Neural crest cell (in vitro differentiated cells): ENCODE measurements at places on chromosomes 16 and 17.
A peak's percentile ranks its signal among the peaks of the same experiment; 100 is the strongest.

GRCh38 chr16:62665269-62665668, 629.0 kb upstream of the CDH8 start:
- peak; percentile 3 for DNase-seq

- no peak for DNase-seq
These were observed 531.9 kb downstream of the GRIN2A start for GRCh38 chr16:9650284-9650683.

- DNase-seq: no peak
These were observed 93.4 kb upstream of the CBX4 start for GRCh38 chr17:79932451-79933306.

- DNase-seq: no peak
These were observed 35.1 kb upstream of the IL21R start for GRCh38 chr16:27366687-27367460.

DNA sequence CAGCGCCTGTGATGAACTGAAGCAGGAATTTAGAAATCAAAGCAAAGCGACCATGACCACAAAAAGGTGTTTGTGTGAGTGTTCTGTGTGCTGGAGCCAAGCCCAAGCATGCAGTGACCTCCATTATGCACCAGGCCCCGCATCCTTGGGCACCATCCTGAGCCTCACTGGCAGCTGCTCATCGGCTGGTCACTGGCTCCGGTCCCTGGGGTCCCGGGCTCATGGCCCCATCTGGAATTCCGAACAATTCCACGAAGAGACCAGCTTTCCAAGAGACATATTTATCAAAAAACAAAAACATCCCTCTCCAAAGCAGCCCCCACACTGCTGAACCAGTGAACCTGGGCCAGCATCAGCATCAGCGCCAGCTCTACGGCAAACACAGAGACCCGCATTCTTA, 15.2 kb upstream of the ZNF469 start:
- DNase-seq: no peak

DNA sequence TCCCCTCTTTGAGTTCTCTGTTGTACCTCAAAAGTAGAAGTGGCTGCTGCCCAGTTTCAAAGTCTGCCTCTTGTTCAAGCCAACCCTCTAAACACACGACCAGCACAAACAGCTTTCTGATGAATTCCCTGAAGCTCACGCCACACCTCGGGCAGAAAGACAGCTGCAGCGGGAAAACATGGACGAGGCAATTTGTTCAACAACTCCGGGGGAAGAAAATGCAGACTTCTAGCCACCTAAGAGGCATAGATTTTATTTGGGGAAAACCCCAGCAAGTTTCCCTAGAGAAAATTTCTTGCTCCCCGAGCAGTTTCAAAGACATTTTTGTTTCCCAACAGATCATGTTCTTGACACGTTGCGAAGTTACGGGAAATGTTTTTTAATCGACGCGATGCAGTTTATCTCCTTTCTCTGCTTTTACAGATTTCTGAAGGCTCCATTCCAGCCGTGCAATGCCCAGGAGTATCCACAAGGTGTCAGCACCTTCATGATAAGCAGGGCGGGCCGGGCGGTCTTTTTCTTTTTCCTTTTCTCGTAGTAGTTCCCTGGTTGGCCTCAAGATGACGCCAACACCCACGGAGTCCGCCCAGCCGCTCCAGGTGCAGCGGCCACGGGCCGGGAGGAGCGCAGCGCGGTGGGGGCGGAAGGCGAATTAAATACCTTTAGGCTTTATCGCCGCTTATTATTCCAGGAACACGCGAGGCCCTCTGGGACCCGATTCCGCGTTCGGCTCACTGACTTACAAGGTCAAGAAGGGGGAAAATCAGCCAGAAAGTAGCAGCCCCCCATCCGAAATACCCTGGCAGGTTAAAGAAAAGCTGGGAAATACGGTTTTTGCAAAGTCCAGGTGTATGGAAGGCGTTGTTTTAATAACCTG, 2.9 kb upstream of the FOXC2 start:
- peak; percentile 95 for DNase-seq

GRCh38 chr17:17098551-17099179, 56.4 kb downstream of the MPRIP start:
- peak; percentile 10 for DNase-seq

DNA sequence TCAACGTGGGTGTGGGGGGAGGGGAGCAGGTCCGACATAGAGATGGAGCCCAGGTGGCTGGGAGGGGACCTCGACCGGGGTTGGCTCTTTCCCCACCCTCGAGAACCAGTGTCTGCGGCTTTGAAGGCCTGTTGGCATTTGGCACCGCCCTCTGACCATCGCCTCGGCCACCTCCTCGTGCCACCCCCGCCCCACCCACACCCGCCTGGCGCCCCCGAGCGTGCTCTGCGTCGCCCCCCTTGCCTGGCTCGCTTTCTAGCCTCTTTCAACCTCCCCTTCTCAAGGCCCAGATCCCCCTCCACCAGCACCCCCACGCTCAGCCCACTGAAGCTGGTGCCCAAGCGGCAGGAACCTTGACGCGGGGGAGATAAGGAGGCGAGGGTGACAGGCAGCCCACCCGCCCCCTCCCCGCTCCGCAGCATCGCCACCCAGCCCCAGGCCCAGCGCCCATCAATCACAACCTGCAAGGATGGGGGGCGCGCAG, 619 bp downstream of the CACNB1 start:
- no peak for DNase-seq

DNA sequence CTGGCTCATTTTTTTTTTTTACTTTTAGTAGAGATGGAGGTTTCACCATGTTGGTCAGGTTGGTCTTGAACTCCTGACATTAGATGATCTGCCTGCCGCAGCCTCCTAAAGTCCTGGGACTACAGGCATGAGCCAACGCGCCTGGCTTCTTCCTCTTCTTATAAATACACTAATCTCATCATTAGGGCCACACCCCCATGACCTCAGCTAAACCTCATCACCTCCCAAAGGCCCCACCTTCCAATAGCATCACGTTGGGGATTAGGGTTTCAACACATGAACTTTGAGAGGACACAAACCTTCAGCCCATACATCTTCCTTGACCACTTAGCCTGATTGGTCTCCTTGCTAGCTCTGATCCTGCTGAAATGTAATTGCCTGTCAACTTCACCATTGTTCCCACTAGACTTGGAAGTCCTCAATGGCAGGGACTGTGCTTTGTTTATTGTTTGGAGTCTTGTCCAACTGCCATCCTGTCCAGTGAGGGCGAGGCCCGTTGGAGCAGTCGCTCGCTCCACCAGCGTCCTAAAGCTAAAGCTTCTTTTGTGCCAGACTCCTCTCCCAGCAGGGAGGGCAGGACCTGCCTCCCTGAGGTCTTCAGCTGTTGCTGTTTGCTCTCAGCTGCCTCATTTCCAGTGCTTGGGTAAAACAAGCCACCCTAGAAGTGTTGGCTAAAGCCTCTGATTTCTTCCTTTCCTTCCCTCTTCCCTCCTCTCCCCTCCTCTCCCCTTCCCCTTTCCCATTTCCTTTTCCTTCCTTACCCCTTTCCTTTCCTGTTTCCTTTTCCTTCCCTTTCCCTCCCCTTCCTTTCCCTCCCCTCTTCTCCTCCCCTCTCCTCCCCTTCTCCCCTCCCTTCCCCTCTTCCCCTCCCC, 85.3 kb downstream of the HAPSTR1 start:
- DNase-seq: peak; percentile 16

GRCh38 chr17:81207610-81208581, 14.9 kb downstream of the CEP131 start:
- no peak for DNase-seq

DNA sequence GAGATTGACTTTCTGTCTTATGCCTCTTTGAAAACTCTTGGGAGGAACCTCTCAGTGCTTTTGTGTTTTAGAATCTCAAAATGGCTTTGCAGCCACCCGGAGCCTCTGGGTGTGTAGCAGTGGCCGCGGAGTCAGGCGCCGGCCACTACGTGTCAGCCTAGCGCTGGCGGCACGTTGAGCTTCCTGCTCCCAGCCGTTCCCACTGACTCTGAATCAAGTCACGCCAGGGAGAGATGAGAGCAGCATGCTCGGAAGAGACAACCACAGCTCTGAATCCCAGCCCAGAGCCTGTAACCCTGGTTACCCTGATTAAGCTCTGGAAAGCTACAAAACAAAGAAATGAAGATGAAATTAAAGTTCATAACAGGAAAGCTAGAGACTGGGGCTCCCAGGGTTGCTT, 97.4 kb upstream of the CACNG5 start:
- DNase-seq: peak; percentile 37
